ENCODE measurements at places on chromosomes 4 and X.

- no peak for DNase-seq
Measured at GRCh38 chrX:43141885-43142284, 363.9 kb upstream of the PPP1R2C start.

DNA sequence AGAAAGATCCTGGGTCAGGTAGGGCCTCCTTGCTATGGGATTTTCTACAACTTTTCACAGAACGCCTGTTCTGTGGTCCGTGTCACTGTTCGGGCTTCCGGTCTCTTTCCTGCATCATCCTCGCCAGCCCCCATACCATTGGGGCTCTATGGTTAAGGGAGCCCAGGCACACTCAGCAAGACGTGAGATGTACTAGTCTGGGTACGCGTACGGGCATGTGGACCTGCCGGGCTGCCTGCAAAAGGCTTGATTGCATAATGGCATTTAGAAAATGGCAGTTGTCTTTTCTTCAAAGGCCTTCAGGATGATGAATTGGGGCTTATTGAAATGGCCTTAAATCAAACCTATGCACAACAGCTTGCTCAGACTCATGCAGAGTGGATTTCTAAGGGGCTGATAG is 86.7 kb downstream of the CNGA2 start:
- DNase-seq = no peak

- no peak for DNase-seq
Measured at GRCh38 chr4:133869486-133869885, 332.1 kb downstream of the PABPC4L start.

- no peak for DNase-seq
Measured at GRCh38 chr4:118353534-118354030, 779 bp upstream of the PRSS12 start.

- DNase-seq = no peak
Measured at GRCh38 chr4:173138624-173139023, 30.0 kb upstream of the GALNT7 start.

- DNase-seq = no peak
Measured at GRCh38 chr4:24734511-24734910, 60.9 kb upstream of the SOD3 start.

- DNase-seq = no peak
Measured at GRCh38 chr4:116073051-116073450, 959.6 kb upstream of the NDST4 start.

GRCh38 chr4:21806991-21807390 is 141.6 kb downstream of the KCNIP4 start:
- DNase-seq = no peak

- DNase-seq = no peak
Measured at GRCh38 chr4:39232100-39232499, 49.8 kb downstream of the WDR19 start.

GRCh38 chr4:16952462-16952871 is 54.0 kb upstream of the LDB2 start:
- DNase-seq = no peak

DNA sequence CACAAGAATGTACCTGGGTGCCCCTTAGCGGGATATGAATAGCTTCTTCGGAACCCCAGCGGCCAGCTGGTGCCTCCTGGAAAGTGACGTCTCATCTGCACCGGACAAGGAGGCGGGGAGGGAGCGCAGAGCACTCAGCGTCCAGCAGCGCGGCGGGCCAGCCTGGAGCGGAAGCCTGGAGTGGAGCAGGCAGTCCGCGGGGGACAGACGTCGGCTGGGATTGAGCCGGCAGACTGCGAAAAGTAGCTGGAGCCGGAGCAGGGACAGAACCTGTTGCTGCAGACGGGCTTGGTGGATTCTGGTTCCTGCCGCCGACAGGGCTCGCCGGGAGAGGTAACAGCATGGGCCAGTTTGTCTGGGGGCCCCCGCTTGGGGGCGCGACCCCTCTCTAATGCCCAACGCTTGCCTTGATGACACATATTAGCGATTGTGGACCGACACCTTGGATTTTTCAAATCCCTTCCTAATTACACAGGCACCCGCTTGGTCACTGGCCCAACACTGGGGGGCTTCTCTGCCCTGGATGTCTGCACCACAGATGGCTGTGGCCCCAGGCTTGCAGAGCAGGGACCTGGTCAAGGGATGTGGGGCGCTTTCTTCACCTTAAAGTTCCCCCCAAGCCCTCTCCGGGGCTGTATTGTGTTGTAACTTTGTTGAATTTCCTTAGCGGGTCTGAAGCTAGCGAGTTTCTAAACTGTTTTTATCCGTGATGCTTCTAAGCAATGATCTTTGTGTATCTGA is at the start of gene NPFFR2:
Gene NPFFR2 (plus strand): TSS at position 133 of the 741 bp plus-strand sequence. CDS start 96,592 bp downstream, outside the sequence.
- DNase-seq = no peak

GRCh38 chr4:118810991-118811764 is 24.7 kb downstream of the SEC24D start:
- DNase-seq = no peak

- no peak for DNase-seq
Measured at GRCh38 chr4:161663844-161664243, 500.0 kb downstream of the FSTL5 start.

DNA sequence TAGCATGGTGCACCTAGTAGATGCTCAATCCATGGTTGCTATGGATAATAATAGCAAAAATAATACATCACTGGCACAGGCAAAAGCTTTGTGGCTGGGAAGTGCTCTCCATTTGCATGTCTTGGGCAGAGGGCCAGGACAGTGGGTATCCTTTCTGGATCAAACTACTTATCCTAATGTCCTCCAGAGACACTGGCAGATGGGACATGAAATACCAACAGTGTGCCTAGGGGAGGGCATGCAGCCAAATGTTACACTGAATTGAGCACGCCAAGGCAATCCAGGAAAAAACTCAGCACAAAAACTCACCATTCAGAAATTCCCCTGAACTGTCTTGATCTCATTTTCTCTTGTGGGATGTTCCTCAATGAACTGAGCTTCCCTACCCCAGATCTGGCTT is 98.6 kb upstream of the SCML1 start:
- no peak for DNase-seq

DNA sequence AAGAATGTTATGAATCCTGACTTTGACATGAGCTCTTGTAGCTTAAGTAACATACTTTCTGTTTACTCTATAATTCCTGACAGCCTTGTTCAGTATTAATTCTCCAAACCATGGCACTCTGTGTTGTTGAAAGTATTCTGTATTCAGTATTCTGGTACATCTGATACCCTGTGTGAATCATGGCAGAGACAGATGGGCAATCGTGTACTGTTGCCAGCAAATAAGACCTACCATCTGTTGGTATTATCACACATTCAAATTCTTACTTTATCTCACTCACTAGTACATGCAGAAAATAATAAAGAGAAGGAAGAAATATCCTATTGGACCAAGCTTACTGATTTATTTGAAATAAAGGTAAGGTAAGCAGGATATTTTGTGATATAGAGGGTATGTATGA is 7.9 kb downstream of the MBTPS2 start:
- no peak for DNase-seq

- no peak for DNase-seq
Measured at GRCh38 chrX:15679246-15679645, 14.6 kb upstream of the CLTRN start.

DNA sequence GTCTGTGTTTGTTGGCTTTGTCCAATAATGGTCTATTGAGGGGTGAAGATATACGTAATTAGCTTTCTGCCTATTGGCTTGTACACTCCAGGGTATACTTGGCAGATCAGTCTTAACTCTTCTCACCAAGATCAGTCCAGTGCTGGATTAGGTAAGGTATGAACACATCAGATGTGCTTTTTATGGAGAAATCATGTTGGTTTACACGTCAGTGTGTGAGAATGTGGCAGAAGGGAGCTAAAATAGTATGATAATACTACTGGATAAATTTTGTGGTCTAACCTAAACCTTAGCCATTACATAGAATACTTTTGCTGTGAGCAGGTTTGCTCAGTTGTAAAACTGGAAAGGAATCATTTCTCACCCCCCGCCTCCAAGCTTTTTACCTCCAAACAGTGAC is 4.2 kb downstream of the PDHA1 start:
- DNase-seq = no peak

DNA sequence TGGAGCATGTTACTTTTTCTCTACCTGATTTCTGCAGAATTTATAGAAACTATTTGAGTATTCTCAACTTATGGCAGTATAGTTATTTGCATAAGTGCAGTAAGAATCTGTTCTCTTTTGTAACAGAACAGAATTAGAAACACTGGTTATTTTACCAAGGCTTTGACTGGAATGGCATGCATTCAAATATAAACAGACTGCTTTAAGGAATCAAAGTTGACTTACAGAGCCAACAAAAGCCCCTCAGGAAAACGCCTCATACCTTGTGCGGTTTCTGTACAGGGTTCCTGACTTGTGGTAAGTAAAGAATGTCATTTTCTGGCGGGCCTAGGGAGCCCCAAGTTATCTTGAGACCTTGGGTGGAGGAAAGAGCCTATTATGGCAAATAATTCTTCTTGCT is 97.1 kb downstream of the GPR143 start:
- DNase-seq = no peak

DNA sequence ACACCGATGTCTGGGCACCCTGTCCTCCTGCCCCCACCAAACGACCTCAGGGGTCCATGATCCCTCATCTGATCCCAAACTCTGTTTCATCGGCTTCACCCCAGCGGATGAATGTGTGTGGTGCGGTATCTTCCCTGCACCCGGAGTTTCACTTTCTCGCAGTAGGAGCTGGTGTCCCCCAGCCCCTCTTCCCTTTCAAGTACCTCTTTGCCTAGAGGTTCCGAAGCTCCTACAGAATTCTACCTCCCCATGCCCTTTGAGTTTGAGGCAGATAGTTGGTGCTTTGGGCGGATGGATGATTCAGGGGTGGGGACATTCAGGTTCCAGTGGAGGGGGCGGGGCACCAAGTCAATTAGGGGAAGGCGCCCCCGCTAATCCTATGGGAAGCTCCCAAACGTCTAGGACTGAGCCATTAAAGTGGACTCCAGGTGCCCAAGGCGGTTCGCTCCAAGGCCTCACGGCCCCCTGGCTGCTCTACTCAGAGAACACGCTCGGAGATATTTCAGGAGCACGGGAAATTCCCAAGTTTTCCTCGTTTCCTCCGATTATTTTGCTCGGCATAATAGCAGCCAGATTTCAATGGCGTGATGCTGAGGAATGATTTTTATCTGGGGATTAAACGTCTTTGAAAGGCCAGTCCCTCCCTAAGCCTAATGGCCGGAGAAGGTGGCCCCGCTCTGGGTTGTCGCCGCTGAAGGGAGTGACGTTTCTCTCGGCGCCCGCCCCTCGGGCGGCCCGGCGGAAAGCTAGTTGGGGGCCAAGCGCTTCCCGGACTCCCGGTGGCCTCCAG is 1.3 kb downstream of the MSX1 start:
- no peak for DNase-seq

DNA sequence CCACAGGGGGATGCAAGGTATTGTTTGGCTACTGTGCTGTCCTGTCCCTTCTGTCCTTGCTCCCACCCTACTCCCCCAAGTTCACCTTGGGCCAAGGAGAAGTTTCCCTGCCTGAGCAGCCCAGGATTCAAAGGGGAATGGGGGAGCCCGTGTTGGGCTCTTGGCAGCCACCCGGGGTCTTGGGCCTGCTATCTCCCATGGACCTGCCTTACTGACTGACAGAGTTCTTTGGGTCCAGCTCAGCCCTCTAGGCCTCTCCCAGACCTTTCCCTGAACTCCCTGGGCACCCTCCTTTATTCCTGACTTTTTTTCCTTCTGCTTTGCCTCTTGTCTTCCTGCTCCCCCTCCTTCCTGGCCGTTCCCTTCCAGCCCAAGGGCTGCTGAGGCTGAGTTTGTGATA is 67.4 kb downstream of the STARD8 start:
- no peak for DNase-seq

DNA sequence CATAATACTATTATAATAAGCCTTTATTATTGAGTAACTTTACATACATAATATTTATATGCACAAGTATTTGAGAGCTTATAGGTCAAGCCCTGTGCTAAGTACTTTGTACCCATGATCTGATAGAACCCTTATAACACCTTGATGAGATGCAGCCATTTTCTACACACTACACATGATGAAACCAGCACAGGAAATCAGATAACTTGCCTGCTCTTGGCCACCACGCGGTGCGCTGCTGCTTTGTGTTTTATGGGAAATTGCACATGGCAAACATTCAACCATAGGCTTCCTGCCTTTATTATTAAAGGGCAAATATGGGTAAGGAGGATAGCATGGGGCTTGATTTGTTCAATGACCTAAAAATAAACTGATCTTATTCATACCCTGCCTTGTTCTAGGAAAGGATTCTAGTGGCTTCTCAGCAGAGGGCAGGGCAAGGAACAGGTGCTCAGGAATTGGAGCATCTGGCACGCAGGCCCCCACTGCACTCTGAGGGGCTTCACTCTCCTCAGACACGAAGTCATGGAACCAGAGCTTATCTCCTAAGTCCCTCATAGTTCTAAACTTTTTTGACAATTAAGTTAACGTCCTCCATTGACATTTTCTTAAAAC is 31.6 kb upstream of the NAP1L5 start:
- DNase-seq = no peak

- no peak for DNase-seq
Measured at GRCh38 chr4:133143775-133144430, 5.2 kb upstream of the PCDH10 start.

GRCh38 chr4:85842540-85842939 is 367.6 kb downstream of the ARHGAP24 start:
- DNase-seq = no peak

- no peak for DNase-seq
Measured at GRCh38 chr4:127708985-127709384, 21.2 kb upstream of the SLC25A31 start.

DNA sequence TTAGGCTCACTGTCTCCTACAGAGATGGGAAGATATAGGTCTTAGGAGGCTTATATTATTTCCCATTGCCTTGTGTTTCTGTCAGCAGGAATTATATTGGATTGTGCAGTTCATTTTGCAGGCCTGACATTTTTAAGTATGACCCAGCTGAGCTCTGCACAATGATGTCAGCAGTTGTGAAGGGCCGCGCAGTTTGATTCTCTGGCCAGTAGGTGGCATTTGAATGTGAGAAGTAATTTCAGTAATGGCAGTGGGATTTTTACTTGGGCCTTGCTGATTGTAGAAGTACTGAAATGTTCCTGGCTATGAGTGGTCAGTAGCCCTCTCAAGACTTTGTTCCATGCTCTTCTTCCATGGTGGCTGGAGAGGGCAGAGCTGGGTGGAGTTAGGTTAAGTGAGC is 247.2 kb upstream of the MTMR8 start:
- DNase-seq = no peak

DNA sequence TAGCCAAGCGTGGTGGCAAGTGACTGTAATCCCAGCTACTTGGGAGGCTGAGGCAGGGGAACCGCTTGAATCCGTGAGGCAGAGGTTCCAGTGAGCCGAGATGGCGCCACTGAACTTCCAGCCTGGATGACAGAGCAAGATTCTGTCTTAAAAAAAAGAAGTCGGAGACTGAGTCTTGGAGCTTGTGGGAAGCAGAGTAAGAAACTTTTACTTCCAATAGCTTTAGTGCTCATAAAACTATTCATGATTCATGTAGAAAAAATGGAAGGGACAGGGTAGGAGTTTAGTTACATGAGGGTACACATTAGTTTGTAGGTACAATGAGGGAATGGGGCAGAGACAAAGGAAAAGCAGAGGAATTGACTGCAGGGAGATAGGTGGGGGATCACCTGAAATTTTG is 19.3 kb downstream of the RAP2C start:
- DNase-seq = no peak

DNA sequence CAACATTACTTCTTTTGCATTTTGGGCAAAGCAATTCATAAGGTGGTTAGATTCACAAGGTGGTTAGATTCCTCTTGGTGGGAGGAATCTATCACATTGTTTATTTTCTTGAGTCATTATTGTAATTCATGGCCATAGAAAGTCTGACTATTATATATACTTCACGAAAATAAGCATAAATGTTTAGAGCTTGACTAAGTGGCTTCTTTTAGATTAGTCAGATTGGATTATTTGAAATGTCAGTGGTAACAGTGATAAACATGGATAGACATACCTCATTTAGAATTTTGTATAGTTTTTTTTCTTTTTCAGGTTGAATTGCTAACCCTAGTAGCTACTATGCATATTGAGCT is 24.9 kb upstream of the DYNLT3 start:
- DNase-seq = no peak

All from activated CD4-positive, CD25-positive, alpha-beta regulatory T cell (primary cell).